Chondrocyte (in vitro differentiated cells): ENCODE measurements at places on chromosomes 5 and 9. TPM values are rescaled to one million over a fixed set of nuclear protein-coding genes. Genes with fewer than 3 reads are reported as not detected.
A peak's percentile ranks its signal among the peaks of the same experiment; 100 is the strongest.

The PCDHGB7 gene
- total RNA-seq: 3.5 to 5.4 TPM (median 4.3 TPM) in 3 replicates

The OCLN gene
- 3.2 to 9.0 TPM (median 7.7 TPM) in 3 replicates for total RNA-seq

The GABRA6 gene
- total RNA-seq: not detected in 3 replicates

The SEMA5A gene
- 81.2 to 249 TPM (median 239 TPM) in 3 replicates for total RNA-seq

The PCDHA4 gene
- 7.1 to 11.1 TPM (median 8.3 TPM) in 3 replicates for total RNA-seq

GRCh38 chr5:127275641-127276193, 14.9 kb upstream of the MEGF10 start:
- H3K36me3 ChIP-seq: peaks cover 4% of the 10 kb centered on the region
- no peak overlapping the region for H3K4me3 ChIP-seq
- peaks cover under 1% of the 10 kb centered on the region for H3K27me3 ChIP-seq
- no peak for DNase-seq
- no peaks in the 10 kb centered on the region for H3K4me1 ChIP-seq

GRCh38 chr9:107118863-107119624, 164.0 kb upstream of the RAD23B start:
- no peak overlapping the region for H3K4me3 ChIP-seq
- H3K4me1 ChIP-seq: no peaks in the 10 kb centered on the region
- no peak overlapping the region for H3K27ac ChIP-seq
- DNase-seq: no peak

- H3K4me3 ChIP-seq: no peak overlapping the region
- DNase-seq: no peak
- no peaks in the 10 kb centered on the region for H3K27me3 ChIP-seq
- no peaks in the 10 kb centered on the region for H3K4me1 ChIP-seq
- H3K36me3 ChIP-seq: no peaks in the 10 kb centered on the region
Observed at GRCh38 chr9:100466829-100467221, 6.1 kb upstream of the TMEFF1 start.

DNA sequence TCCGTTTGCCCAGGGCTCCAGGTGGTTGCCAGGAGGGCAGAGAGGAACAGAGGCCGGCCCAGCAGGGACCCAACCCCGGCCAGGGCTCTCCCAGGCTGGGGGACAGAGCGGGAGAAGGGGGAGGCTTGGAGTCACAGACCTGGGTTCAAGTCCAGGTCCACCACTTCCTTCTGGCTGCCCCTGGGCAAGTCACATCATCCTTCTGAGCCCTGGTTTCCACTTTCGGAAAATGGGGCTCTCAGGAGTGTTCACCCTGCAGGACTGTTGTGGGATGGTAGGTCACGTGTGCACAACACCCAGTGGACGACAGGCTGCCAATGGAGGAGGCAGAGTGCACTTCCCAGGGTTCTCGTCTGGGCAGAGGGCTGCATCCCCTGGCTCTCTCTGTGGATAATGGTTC, 245.4 kb downstream of the PBX3 start:
- no peak overlapping the region for H3K4me3 ChIP-seq
- peak; percentile 54 for DNase-seq
- H3K27me3 ChIP-seq: peaks cover 16% of the 10 kb centered on the region
- H3K27ac ChIP-seq: no peak overlapping the region
- H3K4me1 ChIP-seq: peaks cover 3% of the 10 kb centered on the region
- H3K36me3 ChIP-seq: no peaks in the 10 kb centered on the region

DNA sequence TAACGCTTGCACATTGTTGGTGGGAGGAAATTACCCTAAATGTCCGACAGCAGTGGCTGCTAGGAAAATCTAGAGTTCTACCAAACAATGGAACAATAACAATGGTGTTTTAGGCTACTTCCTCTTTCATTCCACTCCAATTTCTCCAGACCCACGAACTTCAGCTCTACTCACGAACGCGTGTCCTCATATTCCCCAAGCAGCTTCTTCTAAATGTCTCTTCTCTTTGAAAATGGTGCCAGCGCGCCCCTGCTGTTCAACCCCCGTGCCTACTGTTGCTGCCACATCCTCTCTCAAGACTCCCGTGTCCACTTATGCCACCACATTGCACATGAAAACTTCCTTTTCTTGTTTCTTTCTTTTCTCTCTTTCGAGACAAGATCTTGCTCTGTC, 25.6 kb downstream of the OR2V2 start:
- peaks cover 38% of the 10 kb centered on the region for H3K4me1 ChIP-seq
- no peak for DNase-seq
- H3K4me3 ChIP-seq: peak overlapping the region; percentile 23
- peaks cover 44% of the 10 kb centered on the region for H3K27me3 ChIP-seq
- H3K36me3 ChIP-seq: peaks cover 2% of the 10 kb centered on the region
